Activated CD4-positive, alpha-beta T cell treated with anti-CD3 and anti-CD28 coated beads for 48 hours (primary cell): ENCODE measurements at places on chromosomes 1 and 21.

GRCh38 chr1:9760824-9761223 is 62.9 kb downstream of the CLSTN1 start:
- no peak for DNase-seq

DNA sequence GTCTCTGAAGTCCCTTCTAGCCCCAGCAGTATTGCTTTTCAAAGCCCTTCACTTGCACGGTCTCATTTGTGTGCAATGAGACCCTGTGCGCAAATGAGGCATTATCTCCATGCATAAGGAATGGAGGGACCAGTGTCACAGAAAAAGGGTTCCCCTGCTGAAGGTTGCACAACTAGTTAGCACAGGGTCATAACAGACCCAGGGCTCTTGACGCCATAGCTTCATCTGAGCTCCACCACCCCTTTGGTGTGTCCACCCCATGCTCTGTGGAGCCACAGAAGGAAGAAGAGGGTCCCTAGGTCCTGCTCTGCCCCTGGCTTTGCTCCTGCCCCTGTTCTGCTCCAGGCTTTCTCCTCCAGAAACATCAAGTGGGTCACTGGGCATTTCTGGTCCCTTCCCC is 12.6 kb downstream of the SH2D2A start:
- no peak for DNase-seq

- DNase-seq, result peak; percentile 27
These were observed 827 bp downstream of the PRKCZ start for GRCh38 chr1:2050793-2051682.

GRCh38 chr1:246000638-246001015 is 506.5 kb downstream of the SMYD3 start:
- no peak for DNase-seq

DNA sequence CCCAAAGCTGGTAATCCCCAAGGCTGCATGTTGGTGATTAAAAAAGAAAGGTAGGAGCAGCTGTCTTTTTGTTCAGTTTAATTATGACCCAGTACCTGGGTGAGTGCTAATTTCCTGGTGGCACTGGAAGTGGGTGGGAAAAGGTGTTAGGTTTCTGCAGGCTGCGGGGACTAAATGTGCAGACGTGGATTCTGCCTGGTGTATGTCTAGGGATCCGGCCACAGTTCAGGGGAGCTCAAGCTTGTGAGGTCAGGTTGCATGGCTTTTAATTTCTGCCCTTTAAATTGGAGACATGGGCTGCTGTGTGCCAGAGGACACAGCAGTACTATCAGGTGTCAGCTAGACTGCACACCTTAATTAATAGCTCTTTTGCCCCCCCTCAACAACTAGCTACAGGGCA is 20.3 kb upstream of the TBX19 start:
- no peak for DNase-seq

- DNase-seq, result no peak
These were observed 75.1 kb downstream of the ARHGEF10L start for GRCh38 chr1:17614586-17614985.

GRCh38 chr1:10398278-10398733 is 558 bp upstream of the PGD start:
- no peak for DNase-seq

DNA sequence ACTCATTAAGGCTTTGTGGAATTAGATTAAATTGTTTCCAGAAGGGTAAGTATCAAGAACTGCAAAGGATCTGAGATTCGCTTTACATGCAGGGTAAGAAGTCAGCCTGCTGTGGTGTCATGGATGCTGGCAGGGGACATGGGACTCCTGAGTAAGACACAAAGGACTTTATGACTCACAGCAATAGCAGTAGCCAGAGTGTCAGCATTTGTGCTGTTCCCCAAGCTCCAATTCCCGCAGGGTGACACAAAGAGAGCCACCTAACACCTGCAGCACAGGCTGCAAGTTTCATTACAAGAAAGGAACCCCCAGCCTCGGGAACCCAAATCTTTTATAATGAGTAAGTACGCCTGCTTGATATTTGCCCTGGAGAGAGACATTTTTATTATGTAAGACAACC is 298.1 kb upstream of the POU3F1 start:
- peak; percentile 37 for DNase-seq

DNA sequence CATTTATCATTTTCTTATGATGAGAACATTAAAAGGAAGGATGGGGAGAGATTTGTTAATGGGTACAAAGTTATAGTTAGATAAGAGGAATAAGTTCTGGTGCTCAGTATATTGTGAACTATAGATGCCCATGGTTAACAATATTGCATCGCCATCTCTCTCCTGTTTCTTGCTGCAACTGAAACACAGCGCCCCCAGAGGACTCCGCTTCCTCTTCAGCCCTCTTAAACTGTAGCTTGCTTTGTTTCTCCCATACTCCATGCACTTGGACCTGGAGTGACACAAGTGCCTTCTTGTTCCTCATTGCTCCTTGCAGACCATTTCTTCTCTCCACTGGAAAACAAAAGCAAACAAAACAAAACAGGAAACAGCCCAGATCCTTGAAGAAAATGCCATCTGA is 70.1 kb upstream of the NTPCR start:
- peak; percentile 27 for DNase-seq

- DNase-seq, result no peak
These were observed 116.7 kb downstream of the RUSC1 start for GRCh38 chr1:155437405-155437804.

GRCh38 chr21:32914424-32915039 is 111.2 kb upstream of the OLIG2 start:
- DNase-seq, result no peak

- no peak for DNase-seq
These were observed 430 bp downstream of the WASF2 start for GRCh38 chr1:27489501-27489972.

DNA sequence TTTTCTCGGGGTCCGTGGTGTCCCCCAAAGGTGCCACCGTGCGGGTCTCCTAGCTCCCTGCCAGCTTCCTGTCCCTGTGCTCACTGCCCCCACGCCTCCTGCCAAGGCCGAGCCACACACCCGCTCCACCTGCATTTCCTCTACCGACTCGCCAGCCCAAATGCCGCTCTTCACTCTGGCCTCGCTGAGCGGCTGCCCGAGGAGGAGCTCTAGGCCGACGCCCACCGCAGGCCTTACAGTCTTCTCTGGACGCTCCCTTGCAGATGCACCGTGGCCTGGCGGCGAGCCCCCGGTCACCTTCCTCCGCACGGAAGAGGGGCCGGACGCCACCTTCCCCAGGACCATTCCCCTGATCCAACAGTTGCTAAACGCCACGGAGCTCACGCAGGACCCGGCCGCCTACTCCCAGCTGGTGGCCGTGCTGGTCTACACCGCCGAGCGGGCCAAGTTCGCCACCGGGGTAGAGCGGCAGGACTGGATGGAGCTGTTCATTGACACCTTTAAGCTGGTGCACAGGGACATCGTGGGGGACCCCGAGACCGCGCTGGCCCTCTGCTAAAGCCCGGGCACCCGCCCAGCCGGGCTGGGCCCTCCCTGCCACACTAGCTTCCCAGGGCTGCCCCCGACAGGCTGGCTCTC is 26.3 kb downstream of the FTCD start:
- no peak for DNase-seq

- no peak for DNase-seq
These were observed 33.5 kb downstream of the ODR4 start for GRCh38 chr1:186409091-186409490.

DNA sequence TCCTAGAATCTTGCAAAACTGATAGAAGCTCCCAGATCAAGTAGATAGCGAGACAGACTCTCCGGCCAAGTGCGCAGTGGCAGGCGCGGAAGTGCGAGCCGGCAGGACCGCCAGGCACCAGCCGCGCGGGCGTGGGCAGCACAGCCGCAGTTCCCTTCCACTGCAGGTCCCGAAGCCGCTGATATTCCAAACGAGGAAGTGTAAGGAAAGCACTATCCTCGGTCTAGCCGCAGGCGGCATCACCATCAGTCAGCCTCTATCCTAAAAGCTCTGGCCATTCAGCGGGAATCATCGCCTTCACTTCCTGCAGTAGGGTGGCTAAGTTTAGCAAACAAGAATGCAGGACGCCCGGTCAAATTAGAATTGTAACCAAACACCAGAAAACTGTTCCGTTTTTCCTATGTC is 710 bp downstream of the GLRX2 start:
- peak; percentile 21 for DNase-seq

DNA sequence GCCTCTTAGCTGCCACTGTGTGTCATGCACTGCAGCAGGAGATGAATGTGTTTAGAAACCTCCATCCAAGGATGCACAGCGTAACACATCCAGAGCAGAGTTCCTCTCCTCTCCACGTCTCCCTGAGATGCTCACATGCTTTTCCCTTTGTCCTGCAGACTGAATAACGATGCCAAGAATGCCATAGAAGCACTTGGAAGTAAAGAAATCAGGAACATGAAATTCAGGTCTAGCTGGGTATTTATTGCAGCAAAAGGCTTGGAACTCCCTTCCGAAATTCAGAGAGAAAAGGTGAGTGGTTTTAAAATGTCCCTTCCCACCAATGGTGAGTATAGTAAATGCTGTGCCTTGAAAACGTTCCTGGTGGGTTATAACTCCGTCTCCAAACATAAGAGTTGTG is 13.4 kb upstream of the MX2 start:
- DNase-seq, result no peak

DNA sequence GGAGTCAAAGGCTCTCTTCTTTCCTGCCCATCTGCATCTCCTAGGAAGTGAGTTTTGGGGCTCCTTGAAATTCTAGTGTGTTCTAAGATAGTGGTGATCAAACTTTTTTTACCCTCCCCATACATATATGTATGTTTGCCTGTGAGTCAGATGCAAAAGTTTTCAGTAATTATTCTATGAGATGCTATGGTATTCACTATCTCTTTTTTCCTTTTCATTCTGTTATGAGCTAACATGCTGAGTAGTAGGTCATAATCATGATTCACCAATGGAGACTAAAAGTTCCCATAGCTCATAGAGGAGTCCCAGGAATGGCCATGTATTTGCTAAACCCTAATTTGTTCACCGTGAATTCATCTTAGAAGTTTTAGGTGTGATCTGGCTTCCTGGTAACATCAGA is 135.6 kb downstream of the GPR52 start:
- no peak for DNase-seq

- DNase-seq, result no peak
These were observed 722.2 kb upstream of the CHRM3 start for GRCh38 chr1:238664139-238664538.

GRCh38 chr1:153777648-153778047 is 2.4 kb downstream of the SLC27A3 start:
- no peak for DNase-seq

DNA sequence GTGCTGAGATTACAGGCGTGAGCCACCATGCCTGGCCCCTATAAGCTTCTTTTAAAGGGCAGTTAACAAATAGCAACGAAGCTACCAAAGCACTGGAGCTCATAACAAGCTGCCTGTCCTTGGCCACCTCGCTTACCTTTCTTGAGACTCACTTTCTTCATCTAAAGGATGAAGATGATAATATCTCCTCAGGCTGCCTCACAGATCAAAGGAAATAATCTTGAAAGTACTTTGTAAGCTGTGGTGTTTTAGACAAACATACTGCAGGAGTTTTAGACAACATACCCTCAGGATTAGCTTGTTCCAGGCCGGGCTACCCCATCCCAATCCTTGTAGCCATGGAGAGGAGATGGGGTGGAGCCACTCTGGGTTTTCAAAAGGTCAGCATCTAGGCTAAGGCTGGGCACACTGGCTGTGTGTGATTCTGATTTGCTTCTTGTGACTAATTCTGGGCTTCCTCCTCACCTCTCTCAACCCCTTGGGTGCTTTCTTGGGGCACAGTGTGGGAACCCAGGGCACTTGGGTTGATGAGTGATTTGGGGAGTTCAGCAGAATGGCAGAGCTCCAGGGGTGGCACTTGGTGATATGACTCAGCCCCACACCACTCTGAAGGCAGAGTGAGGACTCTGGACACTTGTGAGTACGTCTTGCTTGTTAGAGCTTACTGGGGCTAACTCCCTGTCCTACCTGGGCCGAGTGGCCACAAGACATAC is 5.2 kb downstream of the GPR25 start:
- DNase-seq, result peak; percentile 79

GRCh38 chr1:52153898-52154297 is 12.0 kb downstream of the ZFYVE9 start:
- no peak for DNase-seq
